Fibroblast of pulmonary artery (primary cell): ENCODE measurements at places on chromosomes 6 and 20.

GRCh38 chr6:146883640-146884531 lies 285.1 kb downstream of the ADGB start:
- no peak for DNase-seq

- no peak for DNase-seq
Observed at GRCh38 chr20:46401478-46401860, 4.9 kb downstream of the ELMO2 start.

- DNase-seq = peak; percentile 48
Observed at GRCh38 chr6:158784505-158784904, 34.7 kb downstream of the EZR start.

GRCh38 chr6:4413073-4413472 lies 277.7 kb upstream of the ECI2 start:
- peak; percentile 65 for DNase-seq

DNA sequence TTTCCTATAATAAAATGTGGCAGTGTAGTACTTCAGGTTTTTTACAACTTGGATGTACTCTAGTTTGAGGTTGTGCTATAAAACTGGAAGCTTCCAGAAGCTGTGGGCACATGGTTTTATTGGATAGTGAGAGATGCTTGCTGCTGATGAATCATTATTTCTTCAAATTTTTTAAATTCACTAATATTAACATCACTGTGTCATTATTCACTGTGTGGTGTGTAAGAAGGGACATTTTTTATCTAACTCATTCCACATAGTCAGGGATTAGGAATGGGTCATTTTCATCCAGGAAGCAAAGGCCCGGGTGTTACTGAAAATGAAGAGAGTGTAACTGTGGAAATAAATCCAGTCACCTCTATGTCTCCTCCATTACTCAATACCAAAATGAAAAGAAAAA lies 421.0 kb downstream of the TENT5A start:
- peak; percentile 14 for DNase-seq

- no peak for DNase-seq
Observed at GRCh38 chr6:163725008-163725941, 310.8 kb downstream of the QKI start.

- no peak for DNase-seq
Observed at GRCh38 chr6:467671-468082, 76.1 kb downstream of the IRF4 start.

GRCh38 chr6:16168858-16169257 lies 40.0 kb downstream of the MYLIP start:
- DNase-seq = peak; percentile 65
